Heart left ventricle (tissue), 16 donors: ENCODE measurements at places on chromosomes 2 and 18. TPM values are rescaled to one million over a fixed set of nuclear protein-coding genes. Genes with fewer than 3 reads are reported as not detected.

KLHL30 gene
- polyA plus RNA-seq, result 5.1 TPM

IMPA2 gene
- 19.9 TPM for polyA plus RNA-seq

ATP8B1 gene
- polyA plus RNA-seq, result 3.7 TPM

KCNJ3 gene
- polyA plus RNA-seq, result 0.42 TPM

GKN2 gene
- not detected for polyA plus RNA-seq

DNA sequence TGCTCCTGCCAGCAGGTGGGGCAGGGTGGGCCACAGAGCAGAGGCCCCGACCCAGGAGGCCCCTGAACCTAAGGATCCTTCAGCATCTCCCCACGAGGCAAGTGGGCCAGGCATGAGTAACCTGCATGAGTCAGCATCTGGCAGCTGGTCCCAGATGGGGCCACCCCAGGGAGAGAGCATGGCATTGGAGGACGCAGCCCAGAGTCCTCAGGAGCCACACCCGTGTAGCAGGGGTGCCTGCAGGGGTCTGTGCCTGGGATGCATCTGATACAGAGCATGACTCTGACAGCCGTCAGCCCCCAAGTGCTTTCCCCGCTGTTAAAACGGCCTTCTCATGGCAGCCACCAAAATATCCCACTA lies 185.6 kb upstream of the SALL3 start:
- DNase-seq, result no peak

DNA sequence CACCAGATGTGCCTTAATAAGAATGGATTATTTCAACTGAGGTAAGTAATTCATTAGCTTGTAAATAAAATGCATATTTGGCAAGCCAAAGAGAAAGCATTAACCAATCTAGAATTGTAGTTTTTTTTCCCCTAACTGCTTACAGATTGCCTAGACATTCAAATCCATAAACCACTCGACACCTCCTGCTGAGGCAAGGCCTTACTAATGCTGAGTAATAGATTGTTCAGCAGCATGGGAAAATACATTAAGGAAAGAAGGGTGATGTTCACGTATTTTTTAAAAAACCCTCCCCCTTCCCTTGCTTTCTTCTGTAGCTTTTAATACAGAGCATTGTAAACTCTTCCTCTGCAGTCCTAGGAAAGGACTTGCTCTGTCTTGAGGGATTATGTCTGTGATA lies 17.0 kb upstream of the LINC00305 start:
- DNase-seq, result no peak

DNA sequence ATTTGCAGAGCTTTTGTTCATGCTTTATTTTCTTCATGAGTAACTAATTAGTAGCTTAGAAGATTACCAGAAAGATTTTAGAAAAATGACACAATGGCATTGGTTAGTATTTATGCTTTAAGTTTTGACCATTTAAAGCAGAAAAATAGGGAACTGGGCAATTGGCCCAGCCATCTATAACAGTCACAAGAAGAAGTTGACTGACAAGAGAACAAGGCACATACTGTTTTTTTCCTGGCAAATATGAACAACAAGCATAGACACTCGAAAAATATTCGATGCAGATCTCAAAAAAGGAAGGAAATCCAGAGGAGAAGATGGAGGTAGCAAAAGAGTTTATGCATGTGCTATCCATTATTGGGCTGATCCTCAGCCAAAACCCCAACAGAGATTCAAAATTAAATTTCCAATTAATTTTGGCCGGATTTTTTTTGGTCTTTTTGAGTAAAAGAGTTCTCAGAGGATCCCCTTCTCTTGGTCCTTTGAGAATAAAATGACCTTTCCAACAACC lies 200.8 kb upstream of the SLC35G4 start:
- DNase-seq, result no peak

DNA sequence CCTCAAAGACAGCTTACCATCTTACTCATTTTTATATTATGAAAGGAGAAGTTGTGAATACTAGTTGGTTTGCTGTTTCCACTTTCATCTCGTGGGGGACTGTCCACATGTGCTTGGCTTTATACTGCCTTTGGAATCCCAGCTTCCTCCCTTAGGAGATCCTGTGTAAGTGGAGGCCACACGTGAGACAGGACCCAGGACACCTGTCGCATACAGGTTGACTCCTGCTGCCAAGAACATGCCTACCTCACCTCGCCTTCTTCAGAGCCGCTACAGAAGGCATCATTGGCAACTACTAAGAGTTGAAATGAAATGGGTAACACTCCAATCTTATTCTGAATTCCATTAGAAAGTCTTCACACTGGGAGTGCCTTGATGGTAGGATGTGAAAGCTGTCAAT lies 69.3 kb downstream of the PPP4R1 start:
- no peak for DNase-seq

- no peak for DNase-seq
Observed at GRCh38 chr18:43587538-43588153, 310.4 kb upstream of the SYT4 start.

- DNase-seq, result no peak
Observed at GRCh38 chr2:228545041-228545747, 363.7 kb upstream of the SPHKAP start.

GRCh38 chr18:36419900-36420531 lies 122.5 kb downstream of the FHOD3 start:
- DNase-seq, result no peak
